Brain pericyte (primary cell): ENCODE measurements at places on chromosomes 2 and 18.

DNA sequence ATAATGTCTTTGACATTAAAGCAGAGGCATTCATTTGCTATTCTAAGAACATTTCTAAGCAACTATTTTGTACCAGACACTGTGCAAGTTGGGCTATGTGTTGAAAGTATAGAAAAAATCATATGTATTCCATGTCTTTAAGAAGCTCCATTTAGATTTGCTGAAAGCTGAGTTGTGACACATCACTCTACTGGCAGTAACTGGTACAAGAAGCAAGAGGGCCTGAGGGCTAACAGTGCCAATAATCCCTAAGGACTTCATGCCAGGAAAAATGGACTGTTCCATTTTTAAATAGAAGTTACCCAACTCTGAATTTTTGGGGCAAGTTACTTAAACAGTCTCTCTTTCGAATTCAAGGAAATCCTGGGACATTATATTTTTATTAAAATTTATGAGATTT lies 178.7 kb downstream of the SRBD1 start:
- DNase-seq = no peak

DNA sequence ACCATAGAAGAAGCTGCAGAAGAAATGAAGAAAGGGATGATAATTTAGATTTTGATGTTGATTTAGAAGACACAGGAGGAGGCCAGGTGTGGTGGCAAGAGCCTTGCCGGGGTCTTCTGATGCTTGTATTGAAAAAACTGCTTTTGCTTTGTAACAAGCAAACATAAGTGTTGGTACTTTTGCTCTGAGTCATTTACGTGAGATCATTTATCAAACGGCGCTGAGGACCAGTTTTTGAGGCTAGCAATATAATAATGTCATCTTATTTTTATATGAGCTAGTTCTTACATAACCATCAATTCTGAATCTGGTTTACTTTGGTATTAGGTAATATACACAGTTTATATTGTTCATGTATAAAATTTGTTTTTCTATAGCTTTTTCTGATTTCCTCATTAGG lies 30.6 kb downstream of the SPTBN1 start:
- no peak for DNase-seq

DNA sequence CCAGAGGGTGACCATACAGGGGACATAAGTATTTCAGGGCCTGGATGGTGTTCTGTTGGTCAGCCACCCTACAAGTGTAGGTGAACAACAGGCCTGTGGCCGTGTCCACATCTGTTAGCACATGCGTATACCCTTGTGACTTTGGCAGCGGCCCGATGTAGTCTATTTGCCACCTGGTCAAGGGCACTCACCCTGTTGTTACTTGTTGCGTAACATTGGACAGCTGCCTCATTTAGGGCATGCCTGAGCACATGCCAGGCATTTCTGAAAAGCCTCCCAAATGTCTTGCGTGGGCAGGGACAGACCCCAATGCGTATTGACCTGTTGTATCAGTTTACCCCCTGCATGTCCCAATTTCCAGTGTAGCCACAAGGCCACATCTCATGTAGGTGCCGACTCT lies 235.0 kb downstream of the MBD5 start:
- DNase-seq = no peak

- DNase-seq = no peak
Observed at GRCh38 chr2:239463541-239464165, 62.8 kb upstream of the HDAC4 start.

GRCh38 chr2:216650626-216651257 lies 17.5 kb downstream of the IGFBP2 start:
- no peak for DNase-seq

DNA sequence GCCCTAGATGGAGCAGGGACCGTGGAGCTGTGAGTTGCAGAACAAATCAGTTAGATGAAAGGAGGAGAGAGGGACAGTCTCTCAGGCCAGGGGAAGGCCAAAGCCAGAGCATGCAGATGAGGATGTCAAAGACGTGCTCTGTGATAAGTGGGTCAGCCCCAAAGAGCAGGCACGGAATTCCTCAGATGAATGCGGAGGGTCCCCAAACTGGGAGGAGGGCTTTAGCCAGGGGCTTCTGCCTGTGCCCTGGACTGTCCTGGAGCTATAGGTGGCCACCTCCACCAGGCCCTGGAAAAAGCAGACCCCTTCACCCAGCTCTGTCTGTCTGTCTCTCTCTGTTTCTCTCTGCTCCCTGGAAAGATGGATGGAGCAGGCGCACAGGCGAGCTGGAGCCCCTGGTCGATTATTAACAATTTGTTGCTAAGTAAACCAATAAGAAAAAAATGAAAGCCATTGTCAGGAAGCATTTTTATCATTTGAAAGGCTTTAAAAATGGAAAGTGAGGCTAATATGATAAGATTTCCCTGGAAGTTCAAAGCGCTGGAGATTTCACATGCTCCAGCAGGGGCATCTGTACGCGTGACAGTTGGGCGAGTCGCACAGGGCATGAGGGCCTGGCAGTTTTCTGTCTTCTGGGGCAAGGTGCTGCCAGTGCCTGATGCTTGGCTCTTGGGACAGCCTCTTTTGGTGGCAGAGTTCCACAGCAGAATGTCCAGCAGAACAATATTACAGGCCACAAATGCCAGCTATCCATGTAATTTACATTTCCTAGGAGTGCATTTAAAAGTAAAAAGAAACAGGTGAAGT lies 241.0 kb downstream of the GLI2 start:
- no peak for DNase-seq

DNA sequence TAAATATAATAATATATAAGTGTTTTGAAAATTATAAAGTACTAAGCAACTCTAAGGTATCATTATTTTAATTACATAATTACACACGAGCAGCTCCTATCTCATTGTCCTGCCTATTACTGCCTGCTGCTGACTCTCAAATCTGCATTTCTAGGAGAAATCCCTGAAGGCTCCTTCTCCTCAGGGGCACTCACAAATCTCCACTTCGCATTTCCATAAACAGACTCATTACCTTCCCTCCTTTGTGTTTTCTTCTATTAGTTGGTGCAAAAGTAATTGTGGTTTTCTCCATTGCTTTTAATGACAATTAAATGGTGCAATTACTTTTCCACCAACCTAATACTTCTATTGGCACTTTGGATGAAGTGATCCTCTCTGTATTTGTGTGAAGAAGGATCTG lies 135.0 kb upstream of the HNMT start:
- no peak for DNase-seq

GRCh38 chr18:13450289-13451212 lies 232.0 kb downstream of the LDLRAD4 start:
- DNase-seq = no peak

GRCh38 chr2:2466534-2466933 lies 135.5 kb upstream of the MYT1L start:
- no peak for DNase-seq

GRCh38 chr2:240353086-240353798 lies 82.2 kb upstream of the GPC1 start:
- no peak for DNase-seq

DNA sequence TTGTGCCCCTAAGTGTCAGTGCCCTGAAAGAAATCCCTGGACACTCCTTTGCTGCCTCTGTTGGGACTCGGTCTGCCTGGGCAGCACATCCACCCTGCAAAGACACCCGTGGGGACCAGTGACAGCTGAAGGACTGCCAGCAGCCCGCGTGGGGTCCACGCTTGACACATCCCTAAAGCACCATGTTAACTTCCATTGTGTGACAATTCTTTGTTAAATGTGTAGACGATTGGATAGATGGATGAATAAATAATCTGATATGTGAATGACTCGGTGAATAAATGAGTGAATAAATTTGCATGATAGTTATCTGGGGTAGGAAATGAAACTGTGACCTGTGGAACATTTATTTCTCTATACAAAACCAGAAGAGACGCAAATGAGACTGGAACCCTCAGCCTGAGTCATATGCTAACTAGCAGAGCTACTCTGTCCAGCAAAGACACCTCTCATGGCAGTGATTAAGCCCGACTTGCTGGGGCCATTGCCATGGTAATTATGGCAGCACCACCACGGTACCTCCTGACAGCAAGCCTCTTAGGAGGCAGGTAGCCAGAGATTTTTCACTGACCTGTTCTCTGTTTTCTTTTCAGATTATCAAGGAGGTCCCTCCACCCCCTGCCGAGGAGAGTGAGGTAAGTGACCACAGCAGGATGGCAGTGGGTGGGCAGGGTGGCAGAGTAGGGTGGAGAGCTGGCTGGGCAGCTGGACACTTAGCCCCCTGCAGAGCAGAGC lies 156.8 kb downstream of the ANTXR1 start:
- DNase-seq = no peak

GRCh38 chr2:199460101-199460671 lies 2.4 kb upstream of the SATB2 start:
- DNase-seq = no peak

- DNase-seq = no peak
Observed at GRCh38 chr2:208363485-208363884, 43.1 kb upstream of the PTH2R start.

DNA sequence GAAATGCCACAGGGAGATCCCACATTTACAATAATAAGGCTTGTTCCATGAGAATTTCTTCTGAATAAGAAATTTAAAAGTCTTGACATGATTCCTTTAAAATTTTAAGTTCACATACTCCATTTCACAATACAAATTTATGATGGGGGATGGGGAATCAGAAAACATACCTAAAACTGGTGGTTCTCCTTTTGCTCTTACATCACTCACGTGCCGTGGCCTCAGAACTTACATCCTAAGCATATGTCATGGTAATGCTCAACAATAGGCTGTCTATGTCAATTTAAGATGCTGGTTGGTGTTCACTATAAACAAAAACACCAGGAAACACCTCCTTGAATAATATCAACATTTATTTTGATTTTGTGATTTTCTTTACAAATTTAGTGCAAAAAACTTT lies 12.8 kb downstream of the UPP2 start:
- no peak for DNase-seq

DNA sequence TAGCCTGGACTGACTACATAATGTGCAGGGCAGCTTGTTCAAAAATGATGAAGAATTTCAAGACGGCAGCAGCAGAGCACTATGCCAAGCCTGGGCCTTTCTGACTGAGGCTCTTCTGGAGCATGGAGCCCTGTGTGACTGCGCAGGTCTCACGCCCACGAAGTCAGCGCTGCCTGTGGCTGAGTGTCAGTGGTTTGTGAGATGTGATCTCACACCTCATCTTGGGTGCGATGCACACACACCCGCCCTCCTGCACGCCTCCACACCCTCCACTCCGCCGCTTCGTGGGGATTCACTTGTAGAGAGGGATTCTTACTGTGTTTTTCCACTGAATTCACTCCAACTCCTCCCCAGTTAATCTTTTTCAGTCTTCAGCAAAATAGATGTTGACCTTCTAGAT lies 103.9 kb downstream of the VIT start:
- DNase-seq = no peak

- DNase-seq = no peak
Observed at GRCh38 chr2:110173523-110173922, 31.3 kb downstream of the NPHP1 start.
